CD4-positive, CD25-positive, alpha-beta regulatory T cell (primary cell): ENCODE measurements at places on chromosomes 2 and 18.

DNA sequence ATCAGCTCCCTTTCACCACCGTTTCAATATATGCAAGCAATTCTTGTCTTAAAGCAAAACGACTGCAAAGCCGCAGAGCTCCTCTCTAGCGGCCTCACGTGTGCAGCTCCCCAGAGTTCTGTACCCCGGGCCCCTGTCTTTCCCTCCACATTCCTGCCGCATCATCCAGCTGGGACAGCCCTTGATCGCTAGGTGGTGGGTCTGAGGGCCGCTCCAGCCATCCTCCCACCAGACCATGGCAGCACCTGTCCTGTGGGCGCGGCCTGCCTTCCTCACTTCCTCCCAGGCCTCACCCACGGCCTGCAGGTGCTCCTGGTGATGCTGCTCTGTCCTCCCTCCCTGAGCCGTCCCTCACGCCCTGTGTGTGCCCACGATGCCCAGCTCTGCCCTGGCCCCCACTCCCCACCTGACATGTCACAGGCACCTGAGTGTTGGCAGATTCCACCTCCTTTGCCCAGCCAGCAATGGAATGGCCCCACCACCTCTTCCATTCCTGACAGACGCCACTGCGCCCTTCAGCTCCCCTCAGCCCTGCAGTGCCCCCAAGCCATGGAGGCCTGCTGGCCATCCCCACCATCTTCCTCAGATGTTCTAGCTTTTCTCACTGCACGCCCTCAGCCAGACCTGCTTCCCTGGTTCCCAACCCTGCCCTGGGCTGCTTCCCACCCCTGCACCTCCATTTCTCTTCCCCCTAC lies 15.3 kb upstream of the ALLC start:
- no peaks in the 10 kb centered on the region for H3K4me1 ChIP-seq
- no peaks in the 10 kb centered on the region for H3K36me3 ChIP-seq
- no peaks in the 10 kb centered on the region for H3K27me3 ChIP-seq
- H3K27ac ChIP-seq: no peak overlapping the region

- H3K36me3 ChIP-seq: no peaks in the 10 kb centered on the region
- H3K27ac ChIP-seq: no peak overlapping the region
- no peaks in the 10 kb centered on the region for H3K4me1 ChIP-seq
Observed at GRCh38 chr2:14388724-14389123, 243.8 kb upstream of the LRATD1 start.

DNA sequence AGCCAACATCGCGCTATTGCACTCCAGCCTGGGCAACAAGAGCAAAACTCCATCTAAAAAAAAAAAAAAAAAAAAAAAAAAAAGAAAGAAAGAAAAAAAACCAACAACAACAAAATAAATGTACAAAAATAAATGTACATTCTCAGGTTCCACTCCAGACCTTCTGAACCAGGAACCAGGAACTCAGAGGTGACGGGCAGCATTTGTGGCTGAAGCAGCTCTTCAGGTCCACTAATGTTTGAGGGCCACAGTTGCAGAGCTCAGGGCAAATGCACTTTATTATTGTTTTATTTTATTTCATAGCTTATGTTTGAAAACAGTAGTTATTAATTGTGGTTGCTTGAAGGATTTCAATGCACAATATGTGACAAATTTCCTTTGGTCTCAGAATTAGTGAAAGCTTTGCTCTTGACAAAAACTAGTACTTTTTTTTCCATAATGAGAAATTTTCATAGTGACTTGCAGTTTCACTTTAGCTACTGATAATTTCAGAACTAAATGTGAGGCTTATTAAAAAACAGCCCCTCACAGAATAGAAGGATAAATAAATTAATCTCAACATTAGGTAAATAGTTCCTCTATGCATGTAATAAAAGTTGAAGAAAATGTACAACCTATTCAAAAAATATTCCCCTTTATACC lies 378.4 kb upstream of the SPHKAP start:
- no peaks in the 10 kb centered on the region for H3K27me3 ChIP-seq
- H3K27ac ChIP-seq: no peak overlapping the region
- no peaks in the 10 kb centered on the region for H3K36me3 ChIP-seq
- H3K4me3 ChIP-seq: no peak overlapping the region

DNA sequence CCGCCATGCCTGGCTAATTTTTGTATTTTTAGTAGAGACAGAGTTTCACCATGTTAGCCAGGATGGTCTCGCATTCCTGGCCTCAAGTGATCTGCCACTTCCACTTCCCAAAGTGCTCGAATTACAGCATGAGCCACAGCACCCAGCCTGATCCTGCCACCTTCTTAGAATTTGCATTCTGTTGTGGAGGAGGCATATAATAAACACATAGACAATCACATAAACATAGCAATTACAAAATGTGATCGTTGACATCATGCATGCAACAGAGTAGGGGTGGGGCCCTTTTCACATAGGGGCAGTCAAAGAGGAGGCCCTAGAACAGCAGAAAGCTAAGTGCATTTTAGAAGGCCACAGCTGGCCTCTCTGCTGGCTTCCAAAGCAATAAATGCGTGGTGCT lies 39.9 kb upstream of the TSPYL6 start:
- H3K27ac ChIP-seq: no peak overlapping the region
- no peak overlapping the region for H3K4me3 ChIP-seq
- no peaks in the 10 kb centered on the region for H3K4me1 ChIP-seq
- H3K36me3 ChIP-seq: no peaks in the 10 kb centered on the region
- H3K27me3 ChIP-seq: no peaks in the 10 kb centered on the region

DNA sequence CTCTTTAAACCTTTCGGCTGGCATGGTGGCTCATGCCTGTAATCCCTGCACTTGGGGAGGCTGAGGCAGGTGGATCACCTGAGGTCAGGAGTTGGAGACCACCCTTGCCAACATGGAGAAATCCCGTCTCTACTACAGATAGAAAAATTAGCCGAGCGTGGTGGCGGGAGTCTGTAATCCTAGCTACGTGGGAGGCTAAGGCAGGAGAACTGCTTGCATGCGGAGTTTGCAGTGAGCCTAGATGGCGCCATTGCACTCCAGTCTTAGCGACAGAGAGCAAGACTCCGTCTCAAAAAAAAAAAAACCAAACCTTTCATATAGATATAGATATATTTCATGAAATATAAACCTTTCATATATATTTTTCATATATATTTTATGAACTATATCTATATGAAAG lies 864.7 kb downstream of the TRIB2 start:
- H3K4me1 ChIP-seq: no peaks in the 10 kb centered on the region
- no peaks in the 10 kb centered on the region for H3K36me3 ChIP-seq
- no peaks in the 10 kb centered on the region for H3K27me3 ChIP-seq
- H3K4me3 ChIP-seq: no peak overlapping the region

DNA sequence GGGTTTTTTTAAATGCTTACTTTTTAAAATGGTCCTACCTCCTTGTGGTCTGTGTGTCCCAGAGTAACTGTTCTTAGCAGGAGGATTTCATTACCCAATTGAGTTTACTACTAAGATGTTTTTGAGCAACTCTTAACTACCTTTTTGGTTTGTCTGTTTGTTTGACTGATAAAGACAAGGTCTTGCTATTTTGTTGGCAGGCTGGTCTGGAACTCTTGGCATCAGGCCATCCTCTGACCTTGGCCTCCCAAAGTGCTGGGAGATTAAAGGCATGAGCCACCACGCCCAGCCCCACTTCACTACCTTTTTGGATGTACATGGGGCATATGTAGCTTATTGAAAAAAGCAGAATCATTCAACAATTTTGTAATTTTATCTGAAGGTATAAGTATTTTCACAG lies 14.9 kb downstream of the MRPS9 start:
- no peak overlapping the region for H3K4me3 ChIP-seq
- no peak overlapping the region for H3K27ac ChIP-seq
- no peaks in the 10 kb centered on the region for H3K4me1 ChIP-seq
- H3K36me3 ChIP-seq: peaks cover 22% of the 10 kb centered on the region
- H3K27me3 ChIP-seq: no peaks in the 10 kb centered on the region
- DNase-seq: no peak

GRCh38 chr2:177641331-177641730 lies 248.8 kb downstream of the AGPS start:
- H3K36me3 ChIP-seq: no peaks in the 10 kb centered on the region
- no peaks in the 10 kb centered on the region for H3K4me1 ChIP-seq
- H3K4me3 ChIP-seq: no peak overlapping the region
- DNase-seq: no peak
- H3K27me3 ChIP-seq: peaks cover 14% of the 10 kb centered on the region
- no peak overlapping the region for H3K27ac ChIP-seq

DNA sequence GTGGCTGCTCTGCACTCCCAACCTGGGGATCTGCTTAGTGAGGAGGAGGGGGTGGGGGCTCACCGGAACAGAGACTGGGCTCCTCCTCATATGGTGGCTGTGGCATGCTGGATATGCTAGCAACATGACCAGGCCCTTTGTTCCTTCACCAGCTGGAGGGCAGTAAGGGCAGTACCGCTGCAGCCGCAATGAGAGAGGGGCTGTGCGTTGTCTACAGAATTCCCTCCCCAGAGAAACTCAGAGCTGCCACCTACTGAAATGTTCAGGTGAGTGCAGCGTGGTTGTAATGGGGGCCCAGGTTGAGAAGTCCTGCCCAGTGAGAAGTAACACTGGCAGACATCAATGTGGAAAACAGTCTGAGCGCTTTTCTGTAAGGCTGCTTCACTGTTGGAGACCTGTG lies 1211.9 kb upstream of the NXPH2 start:
- H3K4me1 ChIP-seq: no peaks in the 10 kb centered on the region
- H3K36me3 ChIP-seq: no peaks in the 10 kb centered on the region
- H3K27ac ChIP-seq: no peak overlapping the region
- no peaks in the 10 kb centered on the region for H3K27me3 ChIP-seq
- no peak for DNase-seq

DNA sequence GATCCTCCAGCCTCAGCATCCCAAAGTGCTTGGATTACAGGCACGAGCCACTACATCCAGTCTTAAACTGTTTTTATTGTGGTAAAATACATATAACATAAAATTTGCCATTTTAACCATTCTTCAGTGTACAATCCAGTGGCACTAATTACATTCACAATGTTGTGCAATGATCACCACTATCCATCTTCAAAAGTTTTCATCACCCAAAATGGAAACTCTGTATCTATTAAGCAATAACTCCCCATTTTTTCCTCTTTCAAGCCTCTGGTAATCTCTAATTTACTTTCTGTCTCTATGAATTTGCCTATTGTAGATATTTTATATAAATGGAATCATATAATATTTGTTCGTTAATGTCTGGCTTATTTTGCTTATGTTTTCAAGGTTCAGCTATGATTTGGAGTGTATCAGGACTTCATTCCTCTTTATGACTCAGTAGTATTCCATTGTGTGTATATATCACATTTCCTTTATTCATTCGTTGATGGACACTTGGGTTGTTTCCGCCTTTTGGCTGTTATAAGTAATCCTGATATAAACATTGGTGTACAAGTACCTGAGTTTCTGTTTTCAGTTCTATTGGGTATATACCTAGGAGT lies 71.8 kb downstream of the GFPT1 start:
- H3K27ac ChIP-seq: no peak overlapping the region
- H3K36me3 ChIP-seq: no peaks in the 10 kb centered on the region
- H3K4me1 ChIP-seq: no peaks in the 10 kb centered on the region
- H3K4me3 ChIP-seq: no peak overlapping the region
- DNase-seq: no peak

- H3K4me1 ChIP-seq: no peaks in the 10 kb centered on the region
- no peak for DNase-seq
- H3K27me3 ChIP-seq: peaks cover 32% of the 10 kb centered on the region
Observed at GRCh38 chr18:26655525-26656430, 107.4 kb upstream of the KCTD1 start.
